Neural progenitor cell (in vitro differentiated cells): ENCODE measurements at places on chromosomes 13 and 19. TPM values are rescaled to one million over a fixed set of nuclear protein-coding genes. Genes with fewer than 3 reads are reported as not detected.

Gene NLRP11
- not detected in 2 replicates for total RNA-seq

Gene RXFP2
- total RNA-seq, result not detected in 2 replicates

Gene ZNF700
- total RNA-seq, result 18.3 and 29.4 TPM in 2 replicates

DNA sequence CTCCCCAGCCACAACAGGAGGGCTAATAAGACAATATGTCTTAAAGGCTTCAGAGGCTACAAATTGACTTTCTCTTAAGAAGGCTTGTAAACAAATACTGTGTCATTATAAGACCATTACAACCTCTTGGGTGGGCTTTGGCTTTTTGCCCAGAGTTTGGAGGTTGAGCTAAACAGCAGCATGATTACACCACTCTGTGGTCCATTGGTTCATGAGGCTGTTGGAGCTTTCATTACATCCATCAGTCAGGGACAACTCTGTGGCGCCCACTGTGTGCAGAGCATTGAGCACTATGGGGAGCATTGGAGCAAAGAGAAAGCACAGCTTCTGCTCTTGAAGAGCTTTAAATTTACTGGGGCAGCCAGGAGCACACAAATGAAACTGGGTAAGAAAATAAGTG lies 75.9 kb downstream of the TNFSF11 start:
- H3K4me1 ChIP-seq, result peaks cover 16% of the 10 kb centered on the region
- H3K27ac ChIP-seq, result no peak overlapping the region
- DNase-seq, result no peak
- H3K27me3 ChIP-seq, result no peaks in the 10 kb centered on the region
- H3K4me3 ChIP-seq, result no peak overlapping the region

DNA sequence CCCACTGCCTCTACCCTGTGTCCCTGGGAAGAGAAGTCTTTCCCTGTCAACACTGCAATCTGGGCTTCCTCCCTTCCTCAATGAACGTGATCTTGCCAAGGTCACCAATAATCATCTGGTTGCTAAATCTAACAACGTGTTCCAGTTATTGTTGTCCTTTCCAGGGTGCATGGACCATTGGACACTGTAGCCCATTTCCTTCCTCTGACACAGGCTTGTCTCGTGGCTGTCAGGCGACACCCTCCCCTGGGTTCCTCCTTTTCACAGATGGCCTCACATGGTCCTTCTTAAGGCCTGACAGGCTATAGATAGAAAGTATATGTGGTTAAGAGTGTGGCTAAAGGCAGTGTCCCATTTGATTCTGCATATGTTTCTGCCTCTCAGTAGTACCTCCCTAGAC lies 67.7 kb upstream of the STARD13 start:
- H3K27ac ChIP-seq, result no peak overlapping the region
- H3K27me3 ChIP-seq, result peaks cover 51% of the 10 kb centered on the region
- DNase-seq, result no peak
- no peak overlapping the region for H3K4me3 ChIP-seq
- no peaks in the 10 kb centered on the region for H3K36me3 ChIP-seq

- no peak for DNase-seq
- H3K4me1 ChIP-seq, result no peaks in the 10 kb centered on the region
- H3K4me3 ChIP-seq, result no peak overlapping the region
- H3K27me3 ChIP-seq, result no peaks in the 10 kb centered on the region
- no peak overlapping the region for H3K27ac ChIP-seq
- no peaks in the 10 kb centered on the region for H3K36me3 ChIP-seq
These were observed 186.2 kb downstream of the POSTN start for GRCh38 chr13:37412241-37412921.

DNA sequence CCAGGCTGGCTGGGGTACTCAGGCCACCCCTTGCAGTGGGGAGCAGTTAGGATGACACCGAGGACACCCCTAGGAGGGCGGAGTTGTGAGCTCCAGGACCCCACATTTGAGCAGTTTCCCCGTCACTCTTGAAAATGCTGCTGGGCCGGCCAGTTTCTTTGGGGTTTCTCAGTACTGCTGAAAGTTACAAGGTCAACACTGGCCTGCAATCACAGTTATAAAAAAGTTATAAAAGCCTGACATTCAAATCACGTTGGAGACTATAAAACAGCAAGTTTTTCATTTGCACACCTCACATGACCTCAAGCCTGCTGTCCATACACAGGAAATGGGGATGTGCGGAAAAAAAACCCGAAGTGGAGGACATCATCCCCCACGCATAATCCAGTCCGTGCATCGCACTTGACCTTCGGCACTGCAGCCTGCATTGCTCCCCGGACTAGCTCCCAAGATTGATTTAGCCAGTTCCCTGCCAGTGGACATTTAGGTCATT lies 27.0 kb downstream of the DNM2 start:
- DNase-seq, result no peak
- no peak overlapping the region for H3K27ac ChIP-seq
- peaks cover 3% of the 10 kb centered on the region for H3K36me3 ChIP-seq
- H3K4me3 ChIP-seq, result no peak overlapping the region
- no peaks in the 10 kb centered on the region for H3K4me1 ChIP-seq
- H3K27me3 ChIP-seq, result no peaks in the 10 kb centered on the region

GRCh38 chr19:39130337-39131254 lies 5.0 kb downstream of the PAK4 start:
- DNase-seq, result no peak
- H3K4me1 ChIP-seq, result peaks cover 44% of the 10 kb centered on the region
- no peaks in the 10 kb centered on the region for H3K36me3 ChIP-seq
- no peaks in the 10 kb centered on the region for H3K27me3 ChIP-seq
- no peak overlapping the region for H3K4me3 ChIP-seq
